Stimulated activated CD4-positive, alpha-beta T cell treated with anti-CD3 and anti-CD28 coated beads, Interleukin-15, amount 100 ng/mL, for 1 hour (primary cell): ENCODE measurements at places on chromosomes 3 and 15.

- no peak for DNase-seq
Measured at GRCh38 chr3:74605437-74605836, 9.0 kb downstream of the CNTN3 start.

- DNase-seq = no peak
Measured at GRCh38 chr3:137990427-137990826, 19.5 kb upstream of the CLDN18 start.

DNA sequence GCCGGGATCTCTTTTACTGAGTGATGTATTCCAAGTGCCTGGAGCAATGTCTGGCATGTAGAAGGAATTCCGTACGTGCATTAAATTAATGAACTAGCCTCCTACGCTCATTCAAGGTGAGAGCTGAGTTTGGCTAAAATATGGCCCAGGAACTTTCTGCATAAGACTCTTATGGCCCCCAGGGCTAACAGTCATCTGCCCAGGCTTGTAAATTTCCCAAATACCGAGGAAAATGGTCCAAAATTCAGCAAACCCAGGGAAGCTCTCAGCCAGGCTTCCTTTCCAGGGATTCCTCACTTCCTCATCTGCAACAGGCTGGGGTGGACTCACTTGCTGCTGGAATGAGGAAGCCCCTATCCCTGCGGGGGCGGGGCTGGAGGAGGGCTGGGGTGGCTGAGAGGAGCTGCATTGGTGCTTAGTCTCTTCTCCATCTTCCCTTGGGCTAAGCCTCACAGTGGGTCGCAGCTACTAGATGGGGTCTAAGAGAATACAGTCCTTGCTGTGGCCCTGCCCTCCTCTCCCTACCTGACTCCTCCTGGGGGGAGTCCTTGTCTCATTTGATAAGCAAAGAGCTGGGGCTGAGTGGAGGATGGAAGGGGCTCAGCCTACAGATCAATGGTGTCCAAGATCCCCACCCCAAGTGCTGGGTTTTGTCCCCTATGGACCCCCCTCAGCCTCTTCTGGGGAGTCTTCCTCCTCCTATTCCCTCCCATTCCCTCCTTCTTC, 28.5 kb upstream of the APOD start:
- DNase-seq = no peak

GRCh38 chr3:12886106-12886679, 44.8 kb upstream of the RPL32 start:
- no peak for DNase-seq

GRCh38 chr3:4850211-4850927, 128.9 kb upstream of the BHLHE40 start:
- DNase-seq = no peak

GRCh38 chr3:71495708-71496472, 87.6 kb downstream of the FOXP1 start:
- no peak for DNase-seq
